ENCODE measurements at places on chromosomes 2 and 18.

- no peak for DNase-seq
These were observed 686.7 kb downstream of the NYAP2 start for GRCh38 chr2:226086190-226086589.

DNA sequence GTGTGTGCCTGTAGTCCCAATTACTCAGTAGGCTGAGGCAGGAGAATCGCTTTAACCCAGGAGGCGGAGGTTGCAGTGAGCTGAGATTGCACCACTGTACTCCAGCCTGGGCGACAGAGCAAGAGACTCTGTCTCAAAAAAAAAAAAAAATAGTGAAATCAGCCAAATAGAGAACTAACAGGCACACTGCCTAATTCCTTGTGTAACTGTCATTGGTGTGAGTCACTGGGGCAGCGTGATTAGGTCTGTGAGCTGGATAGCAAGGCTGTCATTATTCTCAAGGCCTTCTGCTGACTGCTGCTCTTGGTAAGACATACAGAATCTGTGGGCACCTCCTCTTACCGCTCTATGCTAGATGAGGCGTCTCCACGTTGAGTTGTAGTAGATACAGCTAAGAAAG lies 270.3 kb downstream of the NEDD4L start:
- DNase-seq: no peak

GRCh38 chr2:112181571-112182290 lies 43.5 kb downstream of the FBLN7 start:
- DNase-seq: peak; percentile 33

DNA sequence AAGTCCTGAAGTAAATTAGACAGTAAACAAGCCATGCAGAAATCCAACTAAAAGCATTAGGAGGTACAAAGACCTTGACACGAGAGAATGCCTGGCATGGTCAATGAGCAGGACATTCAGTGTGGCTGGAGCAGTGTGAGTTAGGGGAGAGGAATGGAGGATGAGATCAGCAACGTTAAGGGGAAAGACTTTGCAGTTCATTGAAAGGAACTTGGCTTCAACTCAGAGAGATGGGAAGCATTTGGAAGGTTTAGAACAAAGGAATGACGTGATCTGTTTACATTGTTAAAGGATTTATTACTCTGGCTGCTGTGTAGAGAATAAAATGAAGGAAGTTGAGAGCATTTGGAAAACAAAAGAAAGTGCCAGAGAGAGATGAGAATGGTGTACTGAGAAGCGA lies 621.3 kb downstream of the XIRP2 start:
- no peak for DNase-seq

DNA sequence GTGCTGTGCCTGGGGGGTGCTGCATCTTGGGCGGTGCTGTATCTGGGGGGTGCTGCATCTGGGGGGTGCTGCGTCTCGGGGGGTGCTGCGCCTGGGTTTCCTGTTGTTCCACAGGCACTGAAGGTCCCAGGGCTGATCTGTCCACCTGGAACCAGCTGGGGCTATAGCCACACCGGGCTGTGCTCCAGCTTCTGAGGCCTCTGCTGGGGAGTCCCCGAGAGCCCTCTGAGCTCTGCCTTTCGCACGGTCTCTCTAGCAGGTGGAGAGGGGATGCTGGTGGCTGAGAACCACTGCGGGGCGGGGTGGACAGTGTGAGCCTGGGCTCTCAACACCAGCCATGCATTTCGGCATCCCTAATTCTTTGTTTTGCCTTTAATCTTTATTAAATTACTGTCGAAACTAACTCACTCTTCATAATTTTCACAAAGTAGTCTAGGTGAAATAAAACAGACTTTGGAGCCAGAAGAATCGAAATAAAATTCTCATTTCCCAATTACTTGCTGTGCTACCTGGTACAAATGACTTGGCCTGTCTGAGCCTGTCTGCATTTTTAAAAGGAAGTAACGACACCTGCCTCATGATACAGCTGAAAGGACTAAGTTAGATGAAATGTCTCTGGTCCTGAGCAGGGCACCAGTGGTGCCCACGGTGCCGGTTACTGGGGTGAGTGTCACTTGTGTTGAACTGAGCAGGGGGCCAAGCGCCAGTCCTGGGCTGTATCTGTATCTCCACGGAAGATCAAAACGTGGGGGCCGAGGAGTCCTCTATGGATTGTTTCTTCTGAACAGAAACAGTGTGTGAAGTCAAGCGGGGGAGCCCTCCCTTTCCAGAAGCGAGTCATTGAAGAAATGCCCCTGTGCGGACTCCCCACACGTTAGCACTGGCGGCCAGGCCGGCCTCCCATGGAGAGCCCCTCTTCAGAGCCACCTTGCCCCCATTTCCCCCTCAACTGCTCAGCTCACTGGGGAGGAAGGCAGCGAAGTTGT lies 142.0 kb downstream of the ASB1 start:
- DNase-seq: no peak

All from stimulated activated CD4-positive, alpha-beta T cell treated with anti-CD3 and anti-CD28 coated beads, TNF-alpha, amount 100 ng/mL, for 1 hour (primary cell).